Activated CD4-positive, alpha-beta T cell treated with anti-CD3 and anti-CD28 coated beads for 24 hours (primary cell): ENCODE measurements at places on chromosomes 7 and 10.

- DNase-seq: no peak
Measured at GRCh38 chr10:14592566-14592965, 182.1 kb downstream of the FAM107B start.

GRCh38 chr10:79322616-79323543 lies 24.4 kb upstream of the PPIF start:
- DNase-seq: peak; percentile 41

GRCh38 chr7:96663871-96664445 lies 45.7 kb downstream of the SEM1 start:
- no peak for DNase-seq

GRCh38 chr7:83629117-83629880 lies 19.6 kb downstream of the SEMA3E start:
- no peak for DNase-seq

DNA sequence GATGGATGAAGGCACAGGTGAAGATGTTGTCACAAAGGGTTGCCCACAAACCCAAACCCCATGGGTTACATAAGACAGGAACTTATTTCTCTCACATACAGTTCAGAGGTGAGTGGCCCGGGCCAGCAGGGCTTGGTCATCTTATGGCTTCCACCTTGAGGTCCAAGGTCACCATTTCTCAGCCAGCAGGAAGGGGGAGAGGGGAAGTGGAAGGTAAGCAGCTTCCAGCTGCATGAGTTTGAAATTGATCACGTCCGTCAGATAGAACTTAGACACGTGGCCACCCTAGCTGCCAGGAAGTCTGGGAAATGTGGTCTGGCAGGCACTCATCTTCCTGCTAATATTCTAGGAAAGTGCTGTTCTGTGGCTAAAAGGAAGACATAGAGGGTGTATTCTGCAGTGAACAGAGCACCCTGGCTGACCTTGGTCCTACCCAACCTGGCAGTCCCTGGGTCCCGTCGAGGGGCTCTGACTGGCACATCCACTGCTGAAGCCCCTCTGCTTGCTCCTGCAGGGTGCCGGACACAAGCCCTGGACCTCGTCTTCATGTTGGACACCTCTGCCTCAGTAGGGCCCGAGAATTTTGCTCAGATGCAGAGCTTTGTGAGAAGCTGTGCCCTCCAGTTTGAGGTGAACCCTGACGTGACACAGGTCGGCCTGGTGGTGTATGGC lies 49.5 kb downstream of the VWA2 start:
- no peak for DNase-seq

- no peak for DNase-seq
Measured at GRCh38 chr10:52313933-52314821, at the start of gene DKK1. DKK1 (plus strand) TSS chr10:52314281; CDS start chr10:52314435, 154 bp downstream.

GRCh38 chr7:25259487-25260243 lies 31.4 kb upstream of the NPVF start:
- DNase-seq: peak; percentile 33

- DNase-seq: no peak
Measured at GRCh38 chr10:87842220-87842641, 21.1 kb downstream of the KLLN start.

- DNase-seq: no peak
Measured at GRCh38 chr7:100513212-100513810, 25.7 kb upstream of the AGFG2 start.

DNA sequence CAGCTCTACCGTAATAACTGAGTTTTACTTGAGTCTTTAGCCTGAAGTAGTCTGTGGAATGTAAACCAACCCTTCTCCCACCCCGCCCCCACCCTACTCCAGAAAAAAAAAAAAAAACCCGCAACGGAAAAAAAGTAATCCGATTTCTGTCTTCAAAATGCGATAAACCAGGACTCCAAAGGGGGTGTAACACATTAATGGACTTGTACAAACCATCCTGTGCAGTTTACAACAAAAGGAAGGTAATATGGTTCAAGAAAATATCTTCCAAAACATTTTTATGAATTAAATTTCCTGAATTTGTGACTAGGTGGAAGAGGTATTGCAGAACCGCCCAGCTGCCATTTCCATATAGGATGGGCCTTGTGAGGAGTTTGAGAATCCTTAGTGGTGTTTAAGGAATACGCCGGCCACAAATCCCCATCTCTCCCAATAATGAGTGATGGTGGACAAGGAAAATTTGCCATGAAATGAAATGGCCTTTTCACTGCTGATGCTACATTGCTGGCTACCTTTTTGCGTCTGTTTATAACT lies 10.6 kb downstream of the SKIDA1 start:
- DNase-seq: no peak
